Forelimb muscle (tissue), 1 donor: ENCODE measurements at places on chromosomes 13 and 19.

DNA sequence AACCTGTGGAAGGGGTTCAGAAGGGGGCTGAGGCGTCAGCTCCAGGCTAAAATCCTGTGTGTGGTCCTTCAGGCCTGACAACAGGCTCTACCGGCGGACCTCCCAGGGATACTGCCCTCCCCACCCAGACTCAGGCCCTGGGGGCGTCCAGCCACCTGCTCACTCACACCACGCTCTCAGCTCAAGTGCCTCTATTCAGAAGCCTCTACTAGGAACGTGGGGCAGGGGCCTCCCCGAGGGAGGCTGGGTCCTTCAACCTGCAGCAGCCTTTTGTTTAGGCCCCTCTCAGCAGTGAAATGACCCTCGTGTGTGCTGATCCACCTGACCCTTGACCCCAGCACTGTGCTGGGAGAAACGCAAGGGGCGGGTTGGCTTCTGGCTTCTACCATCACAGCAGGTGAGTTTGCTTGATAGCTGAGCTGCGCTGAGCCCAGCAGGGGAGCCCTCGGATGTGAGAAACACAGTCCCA lies 10.6 kb downstream of the PLPP2 start:
- no peak for DNase-seq

- no peak for DNase-seq
These were observed 535.0 kb downstream of the RFC3 start for GRCh38 chr13:34352958-34353357.

DNA sequence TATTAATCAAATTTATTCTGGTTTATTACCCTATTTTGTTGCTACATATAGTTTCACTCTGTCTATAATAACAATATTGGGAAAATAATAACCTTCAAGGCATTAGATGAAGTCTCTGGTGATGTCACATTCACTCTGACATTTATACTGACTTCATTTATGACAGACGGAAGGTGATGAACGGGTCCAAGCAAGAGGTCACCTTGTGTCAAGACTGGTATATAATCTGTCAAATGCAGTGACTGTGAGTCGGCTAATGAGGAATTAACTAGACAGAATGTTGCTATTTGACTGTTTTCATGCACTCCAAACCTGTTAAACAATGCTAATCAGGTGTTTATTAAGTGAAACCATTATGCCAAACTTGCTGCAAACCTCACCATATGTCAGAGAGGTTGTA lies 800.5 kb upstream of the KLHL1 start:
- DNase-seq, result no peak

GRCh38 chr13:39766464-39767158 lies 111.1 kb downstream of the COG6 start:
- no peak for DNase-seq

DNA sequence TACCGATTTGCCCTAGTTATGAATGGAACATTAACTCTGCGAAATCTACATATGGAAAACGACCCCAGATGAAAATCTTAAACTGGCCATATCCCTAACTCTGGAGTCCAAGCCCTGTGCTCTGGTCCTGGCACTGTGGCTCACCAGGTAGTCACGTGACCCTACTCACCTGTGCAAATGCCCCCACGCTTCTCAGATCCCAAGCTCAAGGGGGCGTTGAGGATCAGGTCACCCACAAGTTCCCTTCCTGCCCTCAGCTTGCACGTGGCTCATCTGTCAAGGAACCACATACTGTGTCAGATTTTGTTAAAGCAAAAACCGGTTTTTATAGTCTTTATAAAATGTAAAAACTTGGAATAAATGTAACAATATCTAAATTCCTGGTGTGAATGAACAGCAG lies 324.0 kb downstream of the SHISA2 start:
- DNase-seq, result no peak

DNA sequence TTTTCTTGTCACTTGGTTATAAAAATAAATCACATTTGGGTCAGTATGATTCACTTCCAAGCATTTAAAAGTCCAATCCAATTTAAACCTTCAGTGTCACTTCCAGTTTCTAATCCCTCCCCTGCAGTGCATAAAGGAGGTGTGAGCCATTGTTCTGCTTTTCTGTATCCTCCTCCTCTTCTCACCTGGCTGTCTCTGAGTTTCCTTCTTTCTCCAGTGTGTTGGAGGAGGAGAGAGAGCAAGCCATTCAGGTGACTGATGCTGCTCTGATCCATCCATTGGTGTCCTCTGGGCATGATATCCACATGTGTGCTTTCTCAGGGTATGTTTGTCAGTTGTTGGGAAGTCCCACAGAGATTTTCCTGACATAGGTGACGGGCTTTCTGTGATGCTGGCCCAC lies 1.2 kb downstream of the NUDT15 start:
- DNase-seq, result no peak

GRCh38 chr19:55391702-55392615 lies 6.2 kb downstream of the RPL28 start:
- DNase-seq, result no peak

GRCh38 chr13:75329097-75329496 lies 152.9 kb downstream of the TBC1D4 start:
- no peak for DNase-seq

- no peak for DNase-seq
These were observed 378.8 kb downstream of the DACH1 start for GRCh38 chr13:71488201-71488600.

DNA sequence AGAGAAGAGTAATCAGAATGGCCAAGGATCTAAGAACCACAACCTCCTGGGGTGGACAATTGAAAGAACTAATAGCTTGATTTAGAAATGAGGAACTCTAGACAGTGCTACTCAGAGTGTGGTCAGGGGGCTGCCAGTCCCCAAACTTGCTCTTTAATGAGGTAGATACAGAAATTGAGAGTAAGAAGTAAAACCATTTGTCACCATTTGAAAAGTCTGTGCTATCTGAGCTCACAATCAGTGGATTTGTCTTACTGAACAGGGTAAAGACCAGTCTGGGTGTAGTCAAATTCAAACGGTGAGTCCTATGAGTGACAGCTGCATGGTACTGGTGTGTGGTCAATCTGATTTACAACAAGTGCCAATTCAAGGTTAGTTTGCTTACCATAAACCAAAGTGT lies 118.9 kb downstream of the KL start:
- no peak for DNase-seq

DNA sequence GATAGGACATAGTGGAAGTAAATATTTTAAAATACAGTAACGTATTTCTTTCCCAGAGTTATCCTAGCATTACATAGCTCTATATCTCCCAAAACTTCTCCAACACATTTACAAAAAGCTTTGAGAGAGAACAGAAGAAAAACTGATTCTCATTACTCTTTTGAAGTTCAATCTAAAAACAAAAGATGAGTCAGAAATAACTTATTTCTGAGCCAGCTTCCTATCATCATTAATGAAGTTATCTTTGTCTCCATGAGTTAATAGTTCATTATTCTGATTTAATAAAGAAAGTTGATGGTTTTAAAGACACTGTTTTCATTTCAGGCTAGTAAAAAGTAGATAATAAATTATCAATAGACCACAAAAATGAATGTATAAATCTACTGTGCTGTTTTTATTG lies 446.7 kb upstream of the SPRY2 start:
- no peak for DNase-seq

DNA sequence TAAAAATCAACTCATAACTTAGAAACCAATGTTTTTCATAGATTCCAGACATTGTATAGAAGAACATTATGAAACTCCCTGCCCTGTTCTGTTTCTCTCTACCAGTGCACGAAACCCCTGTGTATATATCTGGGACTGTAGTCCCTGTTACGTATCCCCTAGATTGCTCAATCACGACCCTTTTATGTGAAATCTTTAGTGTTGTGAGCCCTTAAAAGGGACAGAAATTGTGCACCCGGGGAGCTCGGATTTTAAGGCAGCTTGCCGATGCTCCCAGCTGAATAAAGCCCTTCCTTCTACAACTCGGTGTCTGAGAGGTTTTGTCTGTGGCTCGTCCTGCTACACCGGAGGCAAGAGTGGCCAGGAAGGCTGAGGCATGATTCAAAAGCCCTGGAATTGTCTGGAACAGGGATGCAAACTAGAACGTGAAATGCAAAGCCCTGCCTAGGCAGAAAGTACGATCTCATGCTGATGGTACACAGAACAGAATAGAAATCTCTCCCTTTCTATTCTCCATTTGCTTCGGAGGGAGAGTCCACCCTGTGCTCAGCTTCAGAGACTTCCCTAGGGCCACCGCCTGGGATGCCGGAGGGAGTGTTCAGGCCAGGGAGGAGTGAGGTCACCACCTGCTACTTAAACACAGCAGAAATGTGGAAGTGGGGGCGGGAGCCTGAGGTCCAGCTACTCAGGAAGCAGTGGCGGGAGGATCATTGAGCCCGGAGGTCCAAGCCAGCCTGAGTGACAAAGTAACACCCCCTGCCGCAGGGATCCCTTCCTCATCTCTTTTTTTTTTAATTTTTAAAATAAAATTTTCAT lies 758 bp upstream of the ZNF888 start:
- no peak for DNase-seq

GRCh38 chr13:75194717-75195462 lies 287.1 kb downstream of the TBC1D4 start:
- DNase-seq, result no peak

DNA sequence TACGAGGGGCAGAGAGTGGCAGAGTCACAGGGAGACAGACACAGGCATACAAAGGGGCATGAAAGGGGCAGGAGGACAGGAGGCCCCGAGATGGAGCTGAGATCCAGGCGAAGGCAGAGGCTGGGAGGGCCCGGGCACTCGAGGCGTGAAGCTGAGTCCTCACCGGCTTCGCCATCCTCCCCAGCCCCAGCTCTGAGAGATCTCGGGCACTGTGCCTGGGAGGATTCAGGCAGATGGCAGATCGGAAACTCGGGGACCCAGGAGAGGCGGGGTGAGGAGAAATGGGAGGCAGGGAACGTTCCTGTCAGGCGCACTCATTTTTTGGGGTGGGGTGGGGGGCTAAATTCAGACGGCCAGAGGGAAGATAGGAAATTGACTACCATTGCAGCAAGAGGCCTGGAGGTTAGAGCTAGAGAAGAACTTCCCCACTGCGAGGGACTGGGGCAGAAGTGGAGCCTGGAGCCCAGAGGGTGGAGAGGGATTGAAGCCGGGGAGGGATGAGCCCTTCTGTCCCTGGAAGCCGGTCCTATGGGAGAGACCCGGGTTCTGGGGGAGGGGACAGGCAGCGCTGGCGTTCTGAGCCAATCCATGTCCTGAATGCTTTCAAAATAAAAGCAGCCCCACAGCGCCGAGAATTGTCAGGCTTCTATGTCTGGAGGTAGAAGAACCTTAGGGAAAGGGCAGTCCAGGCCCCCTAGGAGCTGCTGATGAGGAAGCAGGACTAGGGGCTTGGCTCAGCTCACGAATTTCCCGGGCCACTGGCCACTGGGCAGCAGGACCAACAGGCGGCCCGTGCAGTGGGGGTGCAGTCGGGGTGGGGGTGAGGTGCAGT lies 12.6 kb downstream of the LRRC4B start:
- no peak for DNase-seq
